SW480 (cell line): ENCODE measurements at places on chromosomes 11 and 22.

- no peak for DNase-seq
These were observed 94.5 kb upstream of the TOP3B start for GRCh38 chr22:22076932-22077703.

DNA sequence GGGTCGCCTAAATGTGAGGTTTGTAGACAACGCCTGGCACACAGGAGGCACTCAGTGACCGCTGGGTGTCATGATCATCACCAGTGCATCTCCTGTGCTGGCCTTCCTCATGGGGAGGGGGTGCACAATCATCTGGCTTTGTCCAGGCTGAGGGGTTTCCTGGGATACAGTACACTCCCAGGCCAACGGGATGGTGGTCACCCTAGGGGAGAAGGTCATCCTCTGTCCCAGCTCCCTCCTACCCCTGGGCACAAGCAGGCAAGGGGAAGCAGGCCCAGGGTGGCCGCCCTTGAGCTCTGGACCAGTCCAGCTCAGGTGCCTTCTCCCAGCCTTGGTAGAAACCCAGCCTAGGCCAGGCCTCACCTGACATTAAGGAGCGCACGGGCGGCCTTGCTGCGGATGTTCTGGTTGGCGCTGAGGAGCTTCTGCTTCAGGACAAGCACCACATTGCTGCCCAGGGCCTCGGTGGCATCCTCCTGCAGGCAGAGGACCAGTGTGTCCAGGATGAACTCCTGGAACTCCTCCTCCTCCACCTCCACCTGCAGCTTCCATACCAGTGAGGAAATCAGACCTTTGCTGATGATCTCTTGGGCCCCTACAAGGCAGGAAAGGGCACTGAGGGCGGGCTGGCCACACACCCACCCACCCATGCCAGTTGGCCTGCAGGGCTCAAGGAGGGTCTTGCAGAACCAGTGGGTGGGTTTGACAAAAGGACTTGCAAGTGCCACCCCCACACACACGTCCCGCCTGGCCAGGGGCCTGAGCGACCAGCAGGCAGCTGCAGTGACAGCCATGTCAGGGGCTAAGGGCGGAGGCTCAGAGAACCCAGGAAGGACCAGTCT is 6.6 kb upstream of the GNAZ start:
- no peak for DNase-seq

DNA sequence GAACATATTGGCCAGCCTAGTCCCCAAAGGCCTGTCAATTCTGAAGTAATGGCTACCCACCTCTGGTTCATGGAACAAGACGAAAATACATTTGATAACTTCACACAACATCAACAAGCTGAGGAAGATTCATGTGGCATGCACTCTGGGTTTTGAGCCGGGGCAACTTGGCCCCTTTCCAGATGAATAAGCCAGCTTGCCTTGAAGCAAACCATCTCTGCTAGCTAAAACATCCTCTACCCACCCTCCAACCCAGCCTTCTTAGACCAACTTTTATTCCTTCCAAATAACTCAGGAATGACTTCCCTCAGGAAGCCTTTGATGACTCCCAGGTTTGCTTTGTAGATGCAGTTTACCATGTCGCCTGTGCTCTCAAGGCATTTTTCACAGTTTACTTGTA is 94.4 kb downstream of the SLC1A2 start:
- DNase-seq: no peak

- no peak for DNase-seq
These were observed 24.7 kb downstream of the CPT1A start for GRCh38 chr11:68816917-68817419.

- no peak for DNase-seq
These were observed 11.1 kb downstream of the PRDM11 start for GRCh38 chr11:45157247-45158209.

GRCh38 chr11:30956751-30957150 is 370.6 kb upstream of the MPPED2 start:
- no peak for DNase-seq
